ENCODE measurements at places on chromosomes 4 and X.

DNA sequence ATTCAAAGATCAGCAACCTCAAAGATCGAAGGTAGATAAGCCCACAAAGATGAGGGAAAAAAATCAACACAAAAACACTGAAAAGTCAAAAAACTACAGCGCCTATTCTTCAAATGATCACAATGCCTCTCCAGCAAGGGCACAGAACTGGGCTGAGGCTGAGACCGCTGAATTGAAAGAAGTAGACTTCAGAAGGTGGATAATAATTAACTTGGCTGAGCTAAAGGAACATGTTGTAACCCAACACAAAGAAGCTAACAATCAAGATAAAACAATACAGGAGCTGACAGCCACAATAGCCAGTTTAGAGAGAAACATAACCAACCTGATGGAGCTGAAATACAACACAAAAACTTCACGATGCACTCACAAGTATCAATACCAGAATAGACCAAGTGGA is 231.1 kb downstream of the STPG2 start:
- DNase-seq, result no peak

DNA sequence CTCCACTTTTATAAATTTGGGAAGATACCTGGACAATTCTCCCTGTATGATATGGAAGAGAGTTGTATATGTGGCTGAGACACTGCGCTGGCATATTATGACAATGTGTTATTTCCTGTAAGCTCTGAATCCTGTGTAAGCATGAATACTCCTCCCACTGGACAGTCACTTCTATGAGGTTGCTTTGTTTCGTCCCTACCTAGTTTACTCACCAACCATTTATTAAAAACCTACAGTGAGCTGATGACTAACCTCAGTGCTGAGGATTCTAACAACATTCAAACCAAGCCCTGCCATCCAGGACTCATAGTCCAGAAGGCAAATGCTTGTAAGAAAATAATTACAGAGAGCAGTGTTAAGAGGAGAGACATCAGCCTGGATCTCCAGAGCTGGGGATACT is 1632.9 kb upstream of the TENM3 start:
- DNase-seq, result no peak

DNA sequence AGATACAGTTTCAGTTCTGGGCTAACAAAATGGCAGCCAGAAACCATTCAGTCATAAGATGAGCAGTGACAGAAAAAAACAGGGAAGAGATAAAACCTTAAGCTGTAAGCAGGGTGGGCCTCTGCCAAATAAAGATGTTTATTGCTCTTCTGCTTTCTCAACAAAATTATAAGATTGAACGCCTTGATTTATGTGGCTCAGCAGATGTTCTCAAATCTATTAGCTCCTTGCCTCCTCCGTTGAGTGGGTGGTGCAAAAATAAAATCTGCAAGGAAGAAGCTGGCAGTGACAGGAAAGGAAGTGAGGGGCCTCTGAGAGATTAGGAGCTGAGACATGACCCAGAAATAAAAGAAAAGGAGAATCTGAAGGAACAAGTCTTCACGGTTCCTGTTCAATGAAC is 206.6 kb downstream of the PTTG2 start:
- no peak for DNase-seq

GRCh38 chr4:41427931-41428600 is 109.9 kb upstream of the LIMCH1 start:
- no peak for DNase-seq

Data from SK-N-MC (cell line).